ENCODE measurements at places on chromosomes 3 and 15.
A peak's percentile ranks its signal among the peaks of the same experiment; 100 is the strongest.

DNA sequence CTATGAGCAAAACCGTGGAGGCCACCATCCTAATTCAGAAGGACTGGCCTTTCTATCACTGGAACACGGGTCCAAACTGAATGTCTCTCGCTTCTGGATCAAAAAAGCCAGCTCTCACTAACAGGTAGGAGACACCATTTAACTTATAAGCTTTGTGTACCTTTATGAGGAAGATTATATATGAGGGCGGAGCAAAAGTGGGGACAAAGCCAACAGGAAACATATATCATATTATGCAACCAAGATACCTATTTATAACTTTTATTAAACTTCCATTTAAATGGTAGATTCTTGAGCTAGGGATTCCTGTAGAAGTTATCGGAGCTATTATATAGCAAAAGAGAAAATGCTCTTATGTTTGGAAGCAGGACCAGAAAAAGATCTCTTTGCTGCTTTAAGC is 78.4 kb downstream of the IGF2BP2 start:
- DNase-seq = no peak

- peak; percentile 87 for DNase-seq
Observed at GRCh38 chr3:146160964-146161662, at the start of gene PLOD2. PLOD2 (minus strand) TSS chr3:146161184; CDS start chr3:146160989, 195 bp downstream.

GRCh38 chr3:184952671-184953070 is 140.7 kb downstream of the VPS8 start:
- DNase-seq = no peak

GRCh38 chr3:55491296-55491816 is 4.2 kb upstream of the WNT5A start:
- no peak for DNase-seq

GRCh38 chr3:63128380-63128779 is 149.7 kb upstream of the SYNPR start:
- peak; percentile 48 for DNase-seq

- DNase-seq = no peak
Observed at GRCh38 chr3:67593761-67594234, 60.6 kb downstream of the SUCLG2 start.

GRCh38 chr15:88242586-88243555 is 13.7 kb downstream of the NTRK3 start:
- no peak for DNase-seq

- no peak for DNase-seq
Observed at GRCh38 chr3:9817436-9817835, 7.4 kb downstream of the TTLL3 start.

DNA sequence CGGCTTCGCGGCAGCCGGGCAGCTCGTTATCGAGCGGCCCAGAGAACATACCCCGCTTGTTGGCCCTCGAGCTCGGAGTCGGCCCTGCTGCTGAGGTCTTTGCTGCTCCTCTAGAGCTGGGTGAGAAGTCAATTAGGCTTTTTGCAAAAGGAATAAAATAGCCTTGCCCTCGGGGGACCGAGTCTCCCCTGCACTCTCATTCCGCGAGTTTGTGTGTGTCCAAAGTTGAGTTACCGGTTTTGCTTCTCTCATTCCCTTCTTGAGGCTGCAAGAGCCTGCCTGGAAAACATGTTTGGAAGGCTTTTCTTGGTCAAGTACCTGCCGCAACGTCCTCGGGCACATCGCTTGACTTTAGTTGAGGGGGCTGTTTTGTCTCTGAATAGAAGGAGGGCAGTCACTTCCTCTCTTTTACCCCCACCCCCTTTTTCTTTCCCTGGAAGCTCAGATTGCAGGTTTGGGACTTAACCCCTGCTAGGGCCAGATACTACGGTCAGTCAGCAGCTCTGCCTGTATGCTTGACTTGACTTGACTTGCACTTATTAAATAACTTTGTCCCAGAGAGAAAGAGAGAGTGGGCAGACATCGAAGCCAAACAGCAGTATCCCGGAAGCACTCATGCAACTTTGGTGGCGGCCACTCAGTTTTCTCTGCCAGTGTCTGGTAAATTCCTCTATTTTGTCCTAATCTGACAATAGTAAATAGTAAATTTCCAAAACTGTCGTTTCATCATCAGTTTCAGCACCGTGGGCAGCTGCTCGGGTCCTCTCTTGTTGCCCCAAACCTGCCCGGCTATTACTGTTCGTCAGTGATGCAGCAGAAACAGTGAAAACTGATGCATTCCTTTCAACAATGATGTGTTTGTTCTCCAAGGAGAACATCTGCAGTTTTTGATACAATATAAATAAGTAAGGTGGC is 609 bp downstream of the RNF13 start:
- peak; percentile 64 for DNase-seq

DNA sequence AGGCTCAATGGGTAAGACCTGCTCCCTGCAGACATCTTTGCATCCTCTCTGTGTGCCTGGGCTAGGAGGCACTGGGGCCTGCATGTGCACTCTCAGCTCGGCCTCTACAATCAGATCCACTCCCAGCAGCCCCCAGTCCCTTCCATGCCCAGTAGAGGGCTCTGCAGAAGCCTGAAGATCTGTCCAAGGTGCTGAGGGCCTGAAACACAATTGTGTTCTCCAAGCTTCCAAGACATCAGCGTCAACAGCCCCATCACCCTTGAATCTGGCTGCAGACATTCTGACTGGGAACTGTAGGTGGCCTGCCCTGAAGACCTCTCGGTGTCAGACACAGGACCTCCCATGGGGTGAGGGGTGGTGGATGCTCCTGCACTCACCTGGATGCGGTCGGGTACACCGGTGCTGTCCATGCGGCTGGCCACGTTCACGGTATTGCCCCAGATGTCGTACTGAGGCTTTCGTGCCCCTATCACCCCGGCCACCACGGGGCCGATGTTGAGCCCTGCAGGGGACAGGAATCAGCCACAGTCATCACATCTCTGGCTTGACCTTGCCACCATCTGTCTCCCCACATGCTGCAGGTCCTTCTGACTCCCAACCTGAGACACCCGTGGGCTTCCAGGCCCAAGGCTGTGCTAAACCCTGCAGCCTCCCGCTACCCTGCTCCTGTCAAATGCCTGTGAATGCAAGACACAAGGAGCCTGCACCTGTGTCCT is 84.7 kb downstream of the SEC22A start:
- DNase-seq = peak; percentile 72

GRCh38 chr15:63931556-63931955 is 97.8 kb upstream of the HERC1 start:
- DNase-seq = peak; percentile 57

DNA sequence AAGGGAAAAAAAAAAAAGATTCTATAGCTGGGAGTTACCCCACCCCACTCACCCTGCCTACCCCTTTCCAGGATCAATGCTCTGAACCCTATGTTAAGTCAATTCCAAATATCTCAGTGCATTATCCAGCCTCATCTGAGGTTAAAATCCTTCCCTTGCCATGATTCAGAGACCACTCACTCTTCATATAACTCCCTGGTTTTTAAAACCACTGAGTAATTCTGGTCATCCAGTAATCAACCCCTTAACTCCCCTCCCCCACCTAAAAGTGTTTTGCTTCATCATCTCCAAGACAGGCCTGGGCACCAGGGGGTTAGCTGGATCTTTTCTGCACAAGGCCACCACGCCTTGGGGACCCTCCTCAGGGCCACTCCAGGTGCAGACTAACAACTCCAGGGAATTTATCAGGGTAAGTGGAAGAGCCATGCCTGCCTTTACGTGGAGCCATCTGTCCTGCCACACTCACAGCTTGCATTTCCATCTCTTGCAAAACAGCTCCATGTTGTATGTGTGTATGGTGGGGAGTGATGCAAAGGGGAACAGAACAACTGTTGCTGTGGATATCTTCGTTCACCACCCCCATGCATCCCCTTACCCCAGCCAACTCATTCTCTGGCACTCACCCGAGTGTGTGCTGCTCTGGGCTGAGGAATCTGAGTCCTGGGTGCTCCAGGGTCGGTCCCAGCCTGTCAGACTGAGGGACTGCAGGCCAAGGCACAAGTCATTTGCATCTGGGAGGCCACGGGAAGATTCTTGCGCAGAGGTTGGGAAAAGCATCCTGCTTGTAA is 30.7 kb upstream of the RPS17 start:
- DNase-seq = peak; percentile 39

DNA sequence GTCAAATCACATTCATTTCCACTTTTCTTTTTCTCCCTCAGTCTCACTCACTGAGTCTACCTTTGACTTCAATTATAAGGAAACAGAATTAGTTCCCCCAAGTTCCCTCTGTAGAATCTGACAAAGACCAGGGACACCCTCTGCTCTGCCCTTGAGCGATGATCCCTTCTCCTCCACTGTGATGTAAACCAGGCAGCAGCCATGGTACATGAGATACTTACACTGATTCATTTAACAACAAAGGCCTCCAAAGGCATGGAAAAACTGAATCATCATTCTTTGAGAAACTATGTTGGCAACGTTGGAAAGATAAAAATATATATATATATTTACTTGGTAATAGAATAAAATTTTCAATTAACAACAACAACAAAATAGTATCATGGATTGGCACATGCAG is 84.1 kb downstream of the P3H2 start:
- DNase-seq = no peak

DNA sequence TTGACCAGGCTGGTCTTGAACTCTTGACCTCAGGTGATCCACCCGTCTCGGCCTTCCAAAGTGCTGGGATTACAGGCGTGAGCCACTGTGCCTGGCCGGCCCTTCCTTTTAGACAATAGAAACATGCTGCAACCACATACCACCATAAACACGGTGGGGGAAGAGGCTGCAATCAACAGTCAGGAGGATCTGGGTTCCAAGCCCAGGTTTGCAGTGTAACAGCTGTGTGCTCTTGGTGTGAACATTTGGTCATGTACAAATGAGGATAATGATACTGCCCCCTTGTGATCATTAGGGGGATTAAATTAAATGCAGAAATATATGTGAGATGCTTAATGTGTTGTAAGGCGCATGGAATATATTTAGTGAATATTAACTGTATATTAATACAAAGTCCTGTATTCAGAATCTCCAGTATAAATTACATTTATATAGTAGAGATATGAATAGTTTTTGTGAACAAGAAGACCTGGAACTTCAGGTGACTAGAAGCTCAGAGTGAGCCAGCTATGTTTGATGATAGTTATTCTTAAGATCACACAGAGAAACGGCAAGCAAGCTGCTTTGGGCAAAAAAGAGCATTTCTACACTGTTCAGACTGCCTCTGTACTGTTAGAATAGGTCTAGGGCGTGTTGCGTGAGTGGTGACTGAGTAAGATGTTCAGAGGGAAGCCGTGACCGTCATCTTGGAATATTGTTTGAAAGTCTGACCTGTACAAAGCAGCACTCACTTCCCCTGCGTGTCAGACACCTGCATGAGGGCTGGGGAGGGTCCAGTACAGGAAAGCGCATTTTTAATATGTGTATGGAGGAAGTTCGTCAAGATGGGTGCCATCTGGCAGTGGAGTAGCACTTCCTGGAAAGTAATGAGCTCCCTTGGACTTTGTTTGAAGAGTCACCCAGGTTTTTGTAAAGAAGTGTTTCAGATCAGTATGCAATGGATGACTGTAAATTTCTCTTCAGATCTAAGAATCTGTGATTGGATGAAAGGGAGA is 125.8 kb downstream of the PGPEP1L start:
- DNase-seq = peak; percentile 77

DNA sequence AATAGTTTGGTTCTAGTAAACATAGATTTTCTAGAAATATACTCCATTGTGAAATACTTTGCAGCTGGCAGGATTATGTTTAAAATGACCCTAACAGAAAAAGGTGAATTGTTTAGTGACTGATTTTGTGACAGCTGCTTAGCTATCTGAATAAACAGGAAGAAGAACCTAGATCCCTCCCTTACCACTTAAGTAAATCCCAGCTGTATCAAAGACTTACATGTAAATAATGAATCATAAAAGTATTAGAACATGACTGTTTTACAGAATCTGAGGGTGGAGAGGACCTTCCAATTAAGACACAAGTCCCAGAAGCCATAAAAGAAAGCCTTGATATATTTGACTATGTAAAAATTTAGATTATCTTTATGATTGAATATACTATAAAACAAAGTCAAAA is 15.9 kb downstream of the SLC49A4 start:
- DNase-seq = no peak

- no peak for DNase-seq
Observed at GRCh38 chr3:99365979-99366378, 272.4 kb upstream of the COL8A1 start.

- no peak for DNase-seq
Observed at GRCh38 chr3:42376344-42376798, 34.0 kb downstream of the LYZL4 start.

DNA sequence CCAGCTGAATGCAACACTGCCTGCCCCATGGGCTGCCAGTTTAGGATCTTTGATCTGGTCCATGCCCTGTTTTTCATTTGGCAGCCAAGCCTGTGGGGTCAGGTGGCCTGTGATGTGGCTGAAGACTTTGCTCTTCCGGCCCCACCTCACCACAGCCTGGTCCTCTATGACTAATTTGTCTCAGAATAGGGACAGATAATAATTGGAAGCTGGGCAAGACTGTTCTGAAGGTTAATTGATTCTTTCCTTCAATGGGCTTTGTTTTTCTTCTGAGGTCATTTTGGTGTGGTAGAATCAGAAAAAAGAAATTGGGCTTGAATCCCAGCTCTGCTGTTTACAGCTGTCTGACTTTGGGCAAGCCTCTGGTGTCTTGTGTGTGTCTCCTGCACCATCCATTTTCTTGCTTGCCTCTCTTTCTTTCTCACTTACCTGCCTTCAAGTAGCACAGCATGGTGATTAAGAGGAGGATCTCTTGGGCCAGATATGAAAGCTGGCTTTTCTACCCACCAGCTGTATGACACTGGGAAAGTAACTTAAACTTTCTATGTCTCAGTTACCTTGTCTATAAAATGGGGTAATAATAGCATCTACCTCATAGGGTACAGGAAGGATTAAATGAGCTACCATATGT is 24.2 kb downstream of the ABHD2 start:
- no peak for DNase-seq

- no peak for DNase-seq
Observed at GRCh38 chr3:12187448-12188327, 29.0 kb upstream of the TIMP4 start.
